Inflammatory macrophage (primary cell): ENCODE measurements at places on chromosomes 3 and 15.

DNA sequence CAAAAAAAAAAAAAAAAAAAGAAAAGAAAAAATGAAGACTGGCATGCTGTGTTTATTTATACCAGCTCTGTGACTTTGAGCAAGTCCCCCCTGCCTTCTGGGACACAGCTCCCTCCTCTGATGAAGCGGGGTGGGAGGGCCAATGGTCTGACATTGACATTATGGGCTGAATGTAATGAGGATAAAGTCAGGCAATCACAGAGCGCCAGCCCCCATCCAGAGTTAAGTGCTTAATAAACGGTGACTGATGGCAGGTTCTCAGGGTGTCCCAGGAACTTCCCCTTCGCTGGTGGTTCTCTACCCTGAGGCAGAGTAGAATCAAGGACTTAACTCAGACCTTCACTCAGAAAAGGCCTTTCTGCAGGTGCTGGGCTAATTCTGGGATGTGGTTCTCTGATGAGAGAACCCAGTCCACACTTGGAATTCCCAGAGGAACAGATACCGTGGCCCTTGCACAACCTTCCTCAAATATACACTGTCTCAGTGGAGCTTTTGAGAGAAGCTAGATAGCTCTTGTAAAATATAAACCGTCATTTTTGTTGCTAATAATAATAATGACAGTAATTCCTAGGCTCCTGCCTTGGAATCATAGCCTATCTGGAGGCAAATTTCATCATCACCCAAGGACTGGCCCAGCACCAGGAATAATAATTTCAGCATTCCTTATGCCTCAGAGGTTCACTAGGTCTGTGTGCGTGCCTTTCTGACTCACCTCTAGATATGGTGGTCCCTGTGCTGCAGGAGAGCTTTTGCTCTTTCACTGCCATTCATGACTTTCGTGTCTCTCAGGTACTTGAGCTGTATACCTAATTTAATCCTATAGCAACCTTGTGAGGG is 115.8 kb downstream of the RPLP1 start:
- no peak for DNase-seq

DNA sequence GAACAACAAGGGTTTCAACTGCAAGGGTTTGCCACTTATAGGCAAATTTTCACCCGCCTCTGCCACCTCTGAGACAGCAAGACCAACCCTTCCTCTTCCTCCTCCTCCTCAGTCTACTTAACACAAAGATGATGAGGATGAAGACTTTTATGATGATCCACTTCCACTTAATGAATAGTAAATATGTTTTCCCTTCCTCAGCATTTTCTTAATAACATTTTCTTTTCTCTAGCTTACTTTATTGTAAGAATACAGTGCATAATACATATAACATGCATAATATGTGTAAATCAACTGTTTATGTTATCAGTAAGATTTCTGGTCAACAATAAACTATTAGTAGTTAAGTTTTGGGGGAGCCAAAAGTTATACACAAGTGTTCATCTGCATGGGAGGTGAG is 77.4 kb downstream of the KLF15 start:
- no peak for DNase-seq

- DNase-seq = no peak
These were observed 269.8 kb downstream of the NTRK3 start for GRCh38 chr15:87986776-87987175.

DNA sequence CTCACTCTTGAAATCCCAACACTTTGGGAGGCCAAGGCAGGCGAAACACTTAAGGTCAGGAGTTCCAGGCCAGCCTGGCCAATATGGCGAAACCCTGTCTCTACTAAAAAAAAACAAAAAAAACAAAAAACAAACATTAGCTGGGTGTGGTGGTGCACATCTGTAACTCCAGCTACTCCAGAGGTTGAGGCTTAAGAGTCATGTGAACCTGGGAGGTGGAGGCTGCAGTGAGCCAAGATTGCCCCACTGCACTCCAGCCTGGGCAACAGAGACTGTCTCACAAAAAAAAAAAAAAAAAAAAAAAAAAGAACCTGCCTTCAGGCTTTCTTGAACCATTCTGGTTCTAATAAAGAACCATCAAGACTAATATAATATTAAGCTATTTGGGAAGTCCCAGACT is 16.5 kb downstream of the ARPP19 start:
- DNase-seq = peak; percentile 49

- no peak for DNase-seq
These were observed 428.0 kb downstream of the ROBO1 start for GRCh38 chr3:79339846-79340245.
